Left ventricle myocardium inferior (tissue), 1 donor: ENCODE measurements at places on chromosomes 2 and 18.

- H3K36me3 ChIP-seq: no peaks in the 10 kb centered on the region
Measured at GRCh38 chr2:220670511-220670910, 901.6 kb downstream of the EPHA4 start.

GRCh38 chr2:26064846-26065245, 31.0 kb downstream of the RAB10 start:
- no peak overlapping the region for H3K4me3 ChIP-seq
- no peaks in the 10 kb centered on the region for H3K27me3 ChIP-seq
- no peak overlapping the region for H3K27ac ChIP-seq
- no peak for DNase-seq

- H3K4me3 ChIP-seq: no peak overlapping the region
- no peaks in the 10 kb centered on the region for H3K27me3 ChIP-seq
- no peak for DNase-seq
- no peak overlapping the region for H3K27ac ChIP-seq
- H3K36me3 ChIP-seq: no peaks in the 10 kb centered on the region
Measured at GRCh38 chr2:171407030-171407675, 26.6 kb downstream of the METTL8 start.

DNA sequence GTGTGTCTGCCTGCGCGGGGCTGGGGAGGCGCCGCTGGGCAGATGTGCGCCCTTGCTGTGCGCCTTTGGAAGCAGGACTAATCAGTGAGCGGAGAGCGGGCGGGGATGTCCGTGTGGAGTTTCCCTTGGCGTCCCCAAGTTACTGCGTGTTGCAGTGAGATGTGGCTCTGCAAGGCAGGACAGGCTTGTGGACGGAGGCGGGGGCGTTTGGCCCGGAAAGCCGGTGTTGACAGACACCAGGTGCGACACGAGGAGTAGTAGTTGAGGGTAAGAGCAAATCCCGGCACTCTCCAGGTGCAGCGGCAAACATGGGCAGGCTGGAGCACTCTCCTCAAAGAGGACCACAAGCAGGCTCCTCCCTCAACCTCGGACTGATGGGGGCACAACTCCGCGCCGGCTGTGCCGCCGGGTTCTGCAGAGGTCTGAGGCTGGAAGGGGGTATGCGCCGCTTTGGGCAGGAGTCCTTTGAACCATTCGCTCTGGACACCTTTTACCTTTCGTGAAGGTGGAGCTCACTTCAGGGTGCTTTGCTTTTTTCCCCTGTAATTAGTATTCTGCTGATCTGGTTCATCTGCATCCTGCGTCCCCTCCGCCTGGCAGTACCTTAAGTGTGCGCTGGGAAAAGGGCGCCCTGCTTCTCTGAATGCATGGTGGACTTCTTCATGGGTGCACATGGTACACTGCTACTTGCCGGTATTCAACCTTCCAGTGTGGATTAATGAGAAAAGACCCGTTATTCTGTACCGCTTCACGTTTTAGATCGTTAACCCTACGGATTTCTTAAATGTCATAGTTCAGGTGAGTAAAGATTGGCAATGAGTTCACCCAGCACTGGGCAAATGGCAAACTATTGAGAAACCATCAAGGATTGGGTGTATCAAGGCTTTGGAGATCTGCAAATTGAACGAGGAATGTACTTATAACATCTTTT, 608 bp downstream of the CDH7 start:
- peaks cover 9% of the 10 kb centered on the region for H3K4me1 ChIP-seq
- peaks cover 47% of the 10 kb centered on the region for H3K27me3 ChIP-seq
- H3K27ac ChIP-seq: no peak overlapping the region

DNA sequence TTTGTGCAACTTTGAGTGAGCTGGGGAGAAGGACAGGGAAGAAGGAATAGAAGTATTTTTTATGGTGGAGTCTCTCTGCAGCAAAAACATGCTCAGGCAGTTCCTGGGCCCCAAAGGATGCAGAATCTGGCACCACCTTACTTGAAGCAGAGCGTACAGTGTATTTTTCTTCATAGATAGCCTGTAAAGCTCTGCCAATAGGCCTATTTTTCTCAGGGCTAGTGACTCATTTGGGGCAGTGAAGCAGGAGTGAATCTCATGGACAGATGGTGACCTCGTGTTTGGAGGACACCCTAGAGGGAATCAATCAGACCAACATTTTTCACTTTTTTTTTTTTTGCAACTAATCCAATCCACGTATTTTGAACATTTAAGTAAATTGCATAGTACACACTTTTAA, 268.1 kb upstream of the CXCR4 start:
- no peak overlapping the region for H3K4me3 ChIP-seq
- no peak for DNase-seq
- no peaks in the 10 kb centered on the region for H3K27me3 ChIP-seq
- no peaks in the 10 kb centered on the region for H3K36me3 ChIP-seq
- no peak overlapping the region for H3K27ac ChIP-seq

DNA sequence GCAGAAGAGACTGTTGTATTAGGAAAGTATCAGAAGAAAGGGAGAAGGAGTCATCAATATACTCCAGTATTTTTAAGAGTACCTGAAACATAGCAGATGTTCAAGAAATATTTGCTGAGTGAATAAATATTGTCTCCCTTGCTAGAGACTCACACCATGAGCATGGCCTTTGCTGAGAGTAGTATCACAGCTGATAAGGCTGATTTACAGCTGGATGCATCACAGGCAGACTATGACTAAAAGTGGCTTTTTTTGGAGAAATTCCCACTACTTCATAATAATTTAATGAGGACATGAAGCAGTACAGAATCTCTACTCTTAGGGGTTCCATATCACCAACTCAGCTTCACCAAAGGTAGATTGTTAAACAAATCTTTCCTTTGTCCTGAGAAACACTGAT, 373.3 kb downstream of the RBM43 start:
- no peak overlapping the region for H3K4me3 ChIP-seq
- no peak overlapping the region for H3K27ac ChIP-seq
- no peak for DNase-seq
- no peaks in the 10 kb centered on the region for H3K4me1 ChIP-seq

GRCh38 chr2:238128061-238128440, 10.4 kb upstream of the KLHL30 start:
- peaks cover 22% of the 10 kb centered on the region for H3K27me3 ChIP-seq
- H3K4me3 ChIP-seq: no peak overlapping the region
- no peaks in the 10 kb centered on the region for H3K4me1 ChIP-seq
- no peak for DNase-seq
- no peaks in the 10 kb centered on the region for H3K36me3 ChIP-seq
- H3K27ac ChIP-seq: no peak overlapping the region

GRCh38 chr2:197369933-197370320, 59.3 kb upstream of the ANKRD44 start:
- H3K4me3 ChIP-seq: no peak overlapping the region
- peaks cover 6% of the 10 kb centered on the region for H3K4me1 ChIP-seq
- H3K27me3 ChIP-seq: no peaks in the 10 kb centered on the region
- no peak for DNase-seq

DNA sequence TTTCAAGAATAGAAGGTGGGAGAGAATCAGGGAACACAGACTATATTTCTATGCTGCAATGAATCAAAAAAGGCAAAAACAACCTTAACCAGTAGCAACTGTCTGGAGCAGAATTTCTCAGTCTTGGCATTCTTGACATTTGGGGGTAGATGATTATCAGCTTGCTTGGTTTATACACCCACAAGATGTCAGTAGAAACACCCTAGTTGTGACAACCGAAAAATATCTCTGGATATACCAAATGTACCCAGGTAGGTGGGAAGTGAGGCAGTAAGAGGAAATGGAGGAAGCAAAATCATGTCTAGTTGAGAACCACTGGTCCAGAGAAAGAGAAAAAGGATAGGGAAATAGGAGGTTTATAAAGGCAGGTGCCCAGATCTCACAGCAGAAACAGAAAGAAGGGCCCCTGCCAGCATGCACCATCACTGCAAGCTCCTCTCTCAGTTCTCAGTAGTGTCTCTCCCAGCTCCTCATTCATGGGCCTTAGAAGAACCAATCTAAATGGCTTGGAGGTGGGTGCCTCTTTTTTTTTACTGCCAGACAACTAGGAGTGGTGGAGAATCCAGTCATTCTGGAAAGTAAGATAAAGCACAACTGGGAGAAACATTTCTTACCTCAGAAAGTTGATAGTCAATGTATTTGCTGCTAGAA, 50.4 kb downstream of the MBD2 start:
- no peak overlapping the region for H3K27ac ChIP-seq
- H3K36me3 ChIP-seq: no peaks in the 10 kb centered on the region
- H3K27me3 ChIP-seq: no peaks in the 10 kb centered on the region

DNA sequence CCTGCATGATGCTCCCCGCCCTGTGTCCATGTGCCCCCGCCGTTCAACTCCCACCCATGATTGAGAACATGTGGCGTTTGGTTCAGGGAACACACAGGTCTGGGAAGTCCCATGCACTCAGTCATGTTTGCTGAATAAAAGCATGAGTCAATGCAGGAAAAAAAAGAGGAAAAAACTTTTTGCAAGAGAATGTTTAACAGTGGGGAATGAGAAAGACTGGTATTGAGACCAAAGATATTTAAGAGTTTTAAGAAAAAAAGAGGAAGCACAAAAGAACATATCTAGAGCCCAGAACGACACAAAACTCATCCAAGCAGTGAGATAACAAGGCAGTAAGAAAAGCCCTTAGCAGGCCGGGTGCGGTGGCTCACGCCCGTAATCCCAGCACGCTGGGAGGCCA, 279.2 kb upstream of the THSD7B start:
- DNase-seq: no peak

GRCh38 chr18:79481046-79481790, 85.5 kb downstream of the NFATC1 start:
- H3K27ac ChIP-seq: no peak overlapping the region
- H3K4me3 ChIP-seq: no peak overlapping the region
- peaks cover 15% of the 10 kb centered on the region for H3K4me1 ChIP-seq
- no peaks in the 10 kb centered on the region for H3K27me3 ChIP-seq
- peak; percentile 5 for DNase-seq
- peaks cover 3% of the 10 kb centered on the region for H3K36me3 ChIP-seq

- no peaks in the 10 kb centered on the region for H3K36me3 ChIP-seq
- no peak overlapping the region for H3K27ac ChIP-seq
- DNase-seq: no peak
- H3K4me1 ChIP-seq: no peaks in the 10 kb centered on the region
- no peaks in the 10 kb centered on the region for H3K27me3 ChIP-seq
- H3K4me3 ChIP-seq: no peak overlapping the region
Measured at GRCh38 chr2:40653829-40654228, 201.9 kb upstream of the SLC8A1 start.
